ENCODE measurements at places on chromosomes 3 and 15.

- DNase-seq: no peak
Measured at GRCh38 chr15:51137880-51138430, 43.2 kb upstream of the TNFAIP8L3 start.

- DNase-seq: no peak
Measured at GRCh38 chr15:99857836-99858235, 124.6 kb upstream of the LYSMD4 start.

- no peak for DNase-seq
Measured at GRCh38 chr15:65172531-65172930, 12.6 kb downstream of the CLPX start.

DNA sequence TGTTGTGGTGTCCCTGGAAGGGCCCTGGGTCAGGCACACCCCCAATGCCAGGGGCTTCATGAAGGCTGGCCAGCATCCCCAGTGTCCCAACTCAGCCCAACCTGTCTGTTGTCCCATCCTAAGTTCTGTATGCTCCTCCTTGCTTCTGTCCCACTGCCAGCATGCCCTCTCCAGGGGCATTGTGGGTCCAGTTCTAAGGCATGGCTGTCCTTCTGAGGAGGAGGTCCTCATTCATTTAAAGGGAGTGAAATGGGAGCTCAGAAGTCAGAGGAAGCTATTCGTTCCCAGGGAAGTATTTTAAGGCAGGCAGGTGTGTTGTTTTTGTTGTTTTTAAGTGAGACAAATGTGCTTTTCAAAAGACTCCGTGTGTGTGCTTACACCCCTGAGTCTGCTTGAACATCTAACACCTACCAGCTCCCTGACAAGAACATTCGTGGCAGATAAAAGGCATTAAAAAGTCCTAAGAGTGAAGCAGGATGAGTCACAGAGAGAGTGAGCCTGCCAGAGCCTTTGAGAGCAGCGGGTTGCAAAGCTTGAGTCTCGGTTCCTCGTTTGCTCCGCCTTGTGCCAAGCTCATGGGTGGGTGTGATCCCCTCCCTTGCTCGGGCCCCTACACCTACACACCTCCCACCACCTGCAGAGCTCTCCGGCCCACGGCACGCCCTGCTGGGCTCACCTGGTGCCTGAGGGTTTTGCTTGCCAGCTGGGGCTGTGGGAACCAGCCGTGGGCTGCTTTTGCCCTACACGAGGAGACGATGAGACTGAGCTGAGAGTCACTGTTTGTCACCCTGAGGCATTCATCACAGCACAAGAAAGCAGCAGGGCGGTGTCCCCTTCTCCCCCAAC is 183.4 kb upstream of the TOPAZ1 start:
- DNase-seq: peak; percentile 44

- no peak for DNase-seq
Measured at GRCh38 chr3:64748244-64748904, 60.6 kb upstream of the ADAMTS9 start.

Data from stimulated activated CD4-positive, alpha-beta T cell treated with anti-CD3 and anti-CD28 coated beads, Interleukin-4, amount 100 ng/mL, for 1 hour (primary cell).